ENCODE measurements at places on chromosomes 2 and 18.

DNA sequence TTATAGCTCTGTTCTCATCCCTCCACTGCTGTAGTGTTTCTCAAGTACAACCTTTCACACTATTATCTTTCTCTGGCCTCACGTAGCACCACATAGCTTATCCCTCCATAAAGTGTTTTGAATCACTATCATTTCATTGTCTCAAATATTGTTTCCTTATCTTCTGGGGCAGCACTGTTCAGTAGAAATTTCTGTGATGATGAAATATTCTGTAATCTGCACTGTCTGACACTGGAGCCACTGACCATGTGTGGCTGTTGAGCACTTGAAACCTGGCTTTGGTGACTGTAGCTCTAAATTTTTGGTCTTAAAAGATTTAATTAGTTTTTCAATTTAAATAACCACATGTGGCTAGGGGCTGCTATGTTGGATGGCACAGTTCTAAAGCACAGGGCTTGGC lies 78.9 kb downstream of the CPS1 start:
- no peak for DNase-seq

DNA sequence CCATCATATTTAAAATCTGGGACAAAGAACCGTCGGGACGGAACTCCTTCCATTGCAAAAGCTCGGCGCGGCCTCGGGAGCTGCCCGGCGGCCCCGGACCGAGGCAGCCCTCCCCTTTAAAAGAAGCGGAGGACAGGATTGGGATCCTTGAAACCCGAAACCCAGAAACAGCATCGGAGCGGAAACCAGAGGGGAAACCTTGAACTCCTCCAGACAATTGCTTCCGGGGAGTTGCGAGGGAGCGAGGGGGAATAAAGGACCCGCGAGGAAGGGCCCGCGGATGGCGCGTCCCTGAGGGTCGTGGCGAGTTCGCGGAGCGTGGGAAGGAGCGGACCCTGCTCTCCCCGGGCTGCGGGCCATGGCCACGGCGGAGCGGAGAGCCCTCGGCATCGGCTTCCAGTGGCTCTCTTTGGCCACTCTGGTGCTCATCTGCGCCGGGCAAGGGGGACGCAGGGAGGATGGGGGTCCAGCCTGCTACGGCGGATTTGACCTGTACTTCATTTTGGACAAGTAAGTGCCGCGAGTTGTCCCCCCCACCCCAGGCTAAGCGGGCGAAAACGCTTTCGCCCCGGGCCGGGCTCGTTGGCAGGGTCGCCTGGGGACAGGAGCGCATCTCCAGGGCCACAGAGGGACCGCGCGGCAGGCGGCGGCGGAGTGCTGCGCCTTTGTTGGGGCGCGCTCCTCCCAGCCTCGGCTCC lies at the start of gene ANTXR1:
Gene ANTXR1, plus strand, starts transcription at position 38 of the 698 bp plus-strand sequence. Its CDS starts 321 bp downstream, at position 359.
- peak; percentile 76 for DNase-seq

DNA sequence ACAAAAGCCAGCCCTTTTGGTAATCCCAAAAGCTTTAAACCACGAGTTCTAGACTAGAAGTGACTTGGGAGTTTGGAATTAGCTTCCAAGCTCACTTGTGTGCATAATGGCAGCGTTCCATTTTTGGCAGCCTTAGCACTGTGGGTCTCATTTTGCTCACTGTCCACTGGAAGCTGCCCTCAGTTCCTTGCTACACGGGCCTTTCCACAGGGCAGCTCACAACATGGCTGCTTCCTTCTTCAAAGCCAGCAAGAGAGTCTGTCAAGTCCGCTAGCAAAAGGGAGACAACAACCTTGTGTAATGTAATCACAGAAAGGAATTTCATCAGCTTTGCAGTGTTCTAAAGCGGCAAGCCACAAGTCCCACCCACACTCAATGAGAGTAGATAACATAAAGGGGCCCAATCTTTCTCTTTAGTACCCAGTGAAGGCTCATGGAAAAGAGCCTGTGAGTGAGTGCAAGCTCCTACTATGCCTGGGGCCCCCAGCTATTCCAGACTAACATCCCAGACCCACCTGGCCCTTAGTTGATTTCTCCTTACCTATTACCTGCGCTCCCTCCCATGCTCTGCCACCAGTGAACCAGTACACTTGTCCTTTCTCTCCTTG lies 239.7 kb upstream of the FBXO11 start:
- no peak for DNase-seq

DNA sequence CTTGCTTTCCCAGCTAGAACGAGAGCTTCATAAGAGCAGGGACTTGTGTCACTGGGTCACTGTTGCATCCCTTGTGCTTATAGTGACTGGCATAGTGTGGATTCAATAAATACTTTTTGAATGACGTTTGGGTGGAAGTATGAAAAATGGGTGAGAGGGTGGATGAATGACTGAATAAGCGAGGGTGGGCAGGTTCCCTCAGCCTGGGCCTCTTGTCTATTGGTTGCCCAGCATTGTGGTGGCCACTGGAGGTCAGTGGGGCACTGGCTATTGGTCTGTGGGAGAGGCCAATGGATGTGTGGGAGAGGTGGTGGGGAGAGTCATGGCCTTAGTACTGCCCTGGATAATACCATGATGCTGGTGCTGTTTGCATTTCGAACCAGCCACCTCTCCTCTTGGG lies 93.8 kb upstream of the SKOR2 start:
- DNase-seq = no peak

- DNase-seq = no peak
These were observed 104.9 kb upstream of the MGAT5 start for GRCh38 chr2:134148843-134149472.

GRCh38 chr2:120149406-120149805 lies 73.8 kb downstream of the TMEM185B start:
- DNase-seq = no peak

DNA sequence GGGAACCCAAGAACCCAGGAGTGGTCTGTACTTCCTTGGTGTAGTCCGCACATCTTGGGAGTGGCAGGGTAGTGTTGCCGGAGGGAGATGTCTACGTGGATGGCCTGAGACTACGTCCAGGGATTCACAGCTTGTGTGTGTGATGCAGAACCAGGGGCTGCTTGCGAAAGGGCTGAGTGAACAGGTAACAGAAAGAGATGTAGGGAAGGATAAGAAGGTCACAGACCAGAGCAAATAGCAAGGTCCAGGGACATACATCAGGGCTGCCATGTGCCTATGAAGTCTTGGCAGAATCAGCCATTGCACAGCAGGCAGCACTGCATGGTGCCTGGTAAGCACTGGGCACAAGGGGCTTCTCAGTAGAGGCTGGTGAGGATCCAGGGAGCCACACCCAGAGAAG lies 68.7 kb downstream of the TSPYL6 start:
- DNase-seq = no peak

- DNase-seq = no peak
These were observed 658.8 kb upstream of the ID2 start for GRCh38 chr2:8022908-8023640.

DNA sequence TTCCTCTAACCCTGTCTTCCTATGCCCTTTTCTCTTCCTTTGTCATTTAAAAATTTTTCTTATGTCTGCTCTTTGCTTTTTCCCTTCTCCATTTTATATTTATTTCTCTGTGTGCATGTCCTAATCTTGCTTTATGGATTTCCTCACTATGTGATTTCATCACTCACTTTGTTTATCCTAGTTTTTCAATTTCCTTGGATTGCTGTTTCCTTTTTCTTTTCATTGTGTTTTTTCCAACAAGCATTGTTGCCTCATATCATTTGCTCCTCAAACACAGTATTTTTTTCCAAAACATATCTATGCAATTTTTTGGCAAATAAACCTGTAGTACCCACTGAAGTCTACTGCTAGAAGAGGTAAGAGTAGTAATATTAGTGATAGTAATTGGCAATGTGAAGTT lies 67.4 kb upstream of the PNPT1 start:
- no peak for DNase-seq

DNA sequence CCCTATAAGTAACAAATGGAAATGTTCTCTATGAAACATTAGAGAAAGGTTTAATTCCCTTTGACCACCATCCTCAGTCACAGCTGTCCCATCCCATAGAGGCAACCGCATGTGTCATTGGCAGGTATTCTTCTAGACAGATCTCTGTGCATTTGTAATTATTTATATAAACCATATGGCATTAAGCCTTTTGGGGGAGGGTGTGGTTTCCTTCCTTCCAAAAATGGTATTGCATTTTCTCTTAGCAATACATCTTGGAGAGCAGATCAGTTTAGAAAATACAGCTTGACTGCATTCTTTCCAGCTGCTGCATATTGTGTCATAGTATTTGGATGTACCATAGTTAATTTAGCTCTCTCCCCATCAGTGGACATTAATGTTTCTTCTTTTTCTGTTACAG lies 57.7 kb downstream of the LCLAT1 start:
- peak; percentile 28 for DNase-seq

DNA sequence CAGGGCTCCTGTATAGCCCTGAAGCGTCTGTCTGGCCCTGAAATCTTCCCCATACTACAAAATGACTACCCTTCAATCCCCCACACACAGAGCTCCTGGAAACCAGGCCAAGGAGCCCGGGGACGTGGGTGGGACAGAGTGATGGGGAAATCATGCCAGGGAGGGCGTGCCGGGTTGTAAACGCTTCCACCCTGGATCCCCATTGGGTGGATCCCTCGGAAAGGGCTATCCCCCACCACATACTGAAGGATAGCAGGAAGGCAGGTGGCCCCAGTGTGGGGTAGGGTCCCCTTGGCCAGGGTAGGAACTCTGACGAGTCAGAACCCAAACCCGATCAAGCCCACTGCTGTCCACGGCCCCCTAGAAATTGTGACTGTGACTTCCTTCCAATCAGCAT lies 91.7 kb downstream of the INHBB start:
- DNase-seq = no peak

GRCh38 chr2:31032475-31032874 lies 105.8 kb downstream of the GALNT14 start:
- DNase-seq = no peak

- DNase-seq = no peak
These were observed 2.5 kb upstream of the RAD51AP2 start for GRCh38 chr2:17520761-17521160.

DNA sequence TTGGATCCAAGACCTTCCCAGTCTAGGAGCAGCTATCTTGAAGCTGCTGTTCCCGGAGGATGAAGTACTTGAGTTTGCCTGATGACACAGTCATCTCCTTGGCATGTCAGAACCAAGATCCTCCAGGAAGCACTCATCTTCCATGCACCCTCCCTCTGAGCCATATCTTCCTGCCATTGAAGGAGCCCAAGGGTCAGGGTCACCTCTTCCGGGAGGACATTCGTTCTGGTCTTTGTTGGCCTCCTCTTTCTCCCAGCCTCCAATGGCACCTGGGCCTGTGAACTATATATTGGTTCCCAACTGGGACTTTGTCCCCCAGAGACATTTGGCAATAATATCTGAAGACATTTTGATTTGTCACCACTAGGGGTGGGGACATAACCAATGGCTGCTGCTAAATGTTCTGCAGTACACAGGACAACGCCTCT lies 4.2 kb upstream of the MYO7B start:
- DNase-seq = no peak

GRCh38 chr2:143415571-143415970 lies 286.4 kb downstream of the ARHGAP15 start:
- no peak for DNase-seq

- DNase-seq = no peak
These were observed 46.7 kb downstream of the KIDINS220 start for GRCh38 chr2:8790739-8791162.

GRCh38 chr2:98669675-98670074 lies 61.3 kb downstream of the MGAT4A start:
- DNase-seq = no peak

DNA sequence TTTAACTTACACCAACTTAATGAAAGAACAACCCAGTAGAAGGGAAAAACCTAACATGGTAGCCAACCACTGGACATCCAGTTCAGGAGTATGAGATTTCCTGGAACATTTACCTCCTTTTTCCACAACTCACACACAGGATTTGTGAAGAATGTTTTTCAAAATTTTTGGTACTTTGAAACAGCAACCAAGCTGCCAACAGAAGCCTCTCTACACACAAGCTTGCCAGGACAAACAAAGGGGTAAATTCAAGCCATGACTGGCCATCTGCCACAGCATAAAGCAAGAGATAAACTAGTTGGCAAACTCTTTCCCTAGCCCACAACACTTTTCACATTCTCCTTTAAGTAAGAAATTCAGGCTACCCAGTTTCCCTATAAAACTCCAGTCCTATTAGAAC lies 21.4 kb downstream of the MGAT4A start:
- DNase-seq = no peak

DNA sequence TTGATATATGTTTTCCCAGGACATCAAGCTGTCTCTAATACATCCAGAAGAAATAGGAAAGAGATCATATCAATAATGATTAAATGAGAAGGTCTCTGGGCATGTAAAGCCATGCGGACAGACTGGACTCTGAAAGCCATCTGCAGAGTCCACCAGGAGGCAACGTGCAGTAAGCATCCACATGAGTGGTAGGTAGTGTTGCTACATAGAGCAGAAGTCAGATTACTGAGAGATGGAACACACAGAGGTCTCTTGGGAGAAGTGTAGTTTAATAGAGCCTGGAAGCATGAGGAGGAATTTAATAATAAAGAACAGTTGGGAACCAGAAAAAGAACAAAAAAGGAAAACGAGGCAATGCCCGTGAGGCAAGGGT lies 758.1 kb upstream of the DDX18 start:
- DNase-seq = no peak

- no peak for DNase-seq
These were observed 10.3 kb upstream of the GALNT14 start for GRCh38 chr2:31148514-31148913.

GRCh38 chr2:153819501-153819900 lies 52.2 kb upstream of the GALNT13 start:
- no peak for DNase-seq

- no peak for DNase-seq
These were observed 221.0 kb downstream of the ZNF407 start for GRCh38 chr18:74818516-74819175.

- no peak for DNase-seq
These were observed 84.9 kb upstream of the ZFP36L2 start for GRCh38 chr2:43311276-43311675.

DNA sequence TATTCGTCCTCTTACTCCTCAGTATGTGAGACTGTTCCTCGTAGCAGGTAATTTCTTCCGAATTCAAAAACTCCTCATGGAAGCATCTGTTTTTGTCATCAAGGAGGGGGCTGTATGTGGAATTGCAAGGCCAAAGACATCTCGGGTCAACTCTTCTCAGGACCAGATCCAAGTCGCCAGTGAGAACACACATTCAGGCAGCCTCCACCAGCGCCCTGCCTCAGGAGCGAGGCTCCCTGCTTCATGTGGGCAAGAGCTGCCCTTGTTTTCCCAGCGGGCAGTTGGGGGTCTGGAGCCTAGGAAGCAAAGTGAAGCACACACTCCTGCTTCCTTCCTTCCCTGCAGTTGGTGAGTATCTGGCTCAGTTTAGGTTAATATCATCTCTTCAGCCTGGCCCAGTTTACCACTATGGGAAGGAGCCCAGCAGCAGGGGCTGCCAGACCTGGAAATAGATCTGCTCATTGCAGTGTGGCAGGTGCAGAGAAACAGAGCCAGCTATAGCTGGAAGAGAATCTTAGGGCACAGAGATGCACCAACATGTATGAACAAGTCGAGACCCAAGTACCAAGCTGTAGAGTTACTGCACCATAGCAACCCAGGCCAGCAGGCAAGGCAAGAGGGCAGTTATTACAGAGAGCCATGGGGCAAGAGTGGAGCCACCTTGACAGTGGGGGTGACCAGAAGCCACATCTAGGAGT lies 25.3 kb downstream of the TMEM127 start:
- peak; percentile 68 for DNase-seq

Measured in NCI-H1694 treated with DMSO at 0.1 percent for 48 hours (cell line).